ENCODE measurements at places on chromosomes 16 and 17. TPM values are rescaled to one million over a fixed set of nuclear protein-coding genes. Genes with fewer than 3 reads are reported as not detected.

The KRTAP4-6 gene
- polyA plus RNA-seq: not detected

- DNase-seq: peak; percentile 48
Observed at GRCh38 chr17:47733047-47733673, at the start of gene TBX21. Gene TBX21, plus strand, starts transcription at chr17:47733236. Its CDS starts 219 bp downstream, at chr17:47733455.

DNA sequence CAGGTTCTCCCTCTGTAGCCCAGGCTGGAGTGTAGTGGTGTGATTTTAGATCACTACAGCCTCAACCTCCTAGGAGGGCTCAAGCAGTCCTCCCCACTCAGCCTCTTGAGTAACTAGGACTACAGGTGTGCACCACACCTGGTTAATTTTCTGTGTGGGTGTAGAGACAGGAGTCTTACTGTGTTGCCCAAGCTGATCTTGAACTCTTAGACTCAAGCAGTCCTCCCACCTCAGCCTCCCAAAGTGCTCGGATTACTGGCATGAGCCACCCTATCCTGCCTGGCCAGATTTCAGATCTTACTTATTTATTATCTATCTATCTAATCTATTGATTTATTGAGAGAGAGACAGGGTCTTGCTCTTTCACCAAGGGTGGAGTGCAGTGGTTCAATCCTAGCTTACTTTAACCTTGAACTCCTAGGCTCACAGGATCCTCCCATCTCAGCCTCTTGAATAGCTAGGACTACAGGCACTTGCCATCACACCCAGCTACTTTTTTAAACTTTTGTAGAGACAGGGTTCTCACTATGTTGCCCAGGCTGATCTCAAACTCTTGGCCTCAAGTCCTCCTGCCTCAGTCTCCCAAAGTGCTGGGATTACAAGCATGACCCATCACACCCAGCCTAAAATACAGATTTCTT is 61.8 kb downstream of the TUBD1 start:
- no peak for DNase-seq

DNA sequence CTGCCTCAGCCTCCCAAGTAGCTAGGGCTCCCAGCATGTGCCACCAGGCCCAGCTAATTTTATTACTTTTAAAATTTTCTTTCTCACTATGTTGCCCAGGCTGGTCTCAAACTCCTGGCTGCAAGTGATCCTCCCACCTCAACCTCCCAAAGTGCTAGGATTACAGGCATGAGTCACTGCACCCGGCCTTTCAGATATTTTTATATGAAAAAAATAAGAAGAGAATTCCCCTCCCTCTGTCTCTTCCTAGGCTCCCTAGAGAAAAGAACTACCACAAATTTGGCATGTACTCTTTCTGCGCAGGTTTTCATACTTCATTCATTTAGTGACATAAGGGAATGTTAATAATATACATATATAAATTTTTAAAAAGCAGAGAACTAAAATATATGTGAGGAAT is 21.7 kb upstream of the SMURF2 start:
- DNase-seq: no peak

The MPO gene
- polyA plus RNA-seq: not detected

The CDH13 gene
- polyA plus RNA-seq: 0.34 TPM

- no peak for DNase-seq
Observed at GRCh38 chr16:20942256-20942655, 41.7 kb downstream of the LYRM1 start.

- no peak for DNase-seq
Observed at GRCh38 chr17:2635241-2635640, 41.8 kb downstream of the PAFAH1B1 start.

DNA sequence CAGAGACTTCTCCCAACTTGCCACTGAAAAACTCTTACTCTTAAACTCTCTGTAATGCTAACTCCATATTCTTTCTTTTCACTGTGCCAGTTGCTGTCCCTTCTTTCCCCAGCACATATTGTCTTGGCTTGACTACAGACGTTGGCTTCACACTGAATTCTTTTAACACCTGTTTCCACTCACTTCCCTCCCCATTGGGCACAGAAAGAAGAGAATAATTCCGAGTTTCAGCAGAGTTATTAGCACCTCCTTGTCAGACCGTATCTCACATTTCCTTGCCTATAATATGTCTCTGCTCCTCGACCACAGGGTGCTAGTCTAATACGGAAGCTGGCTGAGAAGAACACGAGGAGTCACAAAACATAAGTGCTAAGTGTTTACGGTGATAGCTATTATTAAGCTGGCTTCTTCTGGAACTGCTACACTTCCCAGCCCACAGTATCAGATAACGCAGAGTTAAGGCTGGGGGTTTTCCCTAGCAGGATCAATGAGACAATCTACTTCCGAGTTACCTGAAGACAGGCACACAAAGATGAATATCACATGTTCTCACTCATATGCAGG is 188.5 kb upstream of the CDH8 start:
- DNase-seq: no peak

DNA sequence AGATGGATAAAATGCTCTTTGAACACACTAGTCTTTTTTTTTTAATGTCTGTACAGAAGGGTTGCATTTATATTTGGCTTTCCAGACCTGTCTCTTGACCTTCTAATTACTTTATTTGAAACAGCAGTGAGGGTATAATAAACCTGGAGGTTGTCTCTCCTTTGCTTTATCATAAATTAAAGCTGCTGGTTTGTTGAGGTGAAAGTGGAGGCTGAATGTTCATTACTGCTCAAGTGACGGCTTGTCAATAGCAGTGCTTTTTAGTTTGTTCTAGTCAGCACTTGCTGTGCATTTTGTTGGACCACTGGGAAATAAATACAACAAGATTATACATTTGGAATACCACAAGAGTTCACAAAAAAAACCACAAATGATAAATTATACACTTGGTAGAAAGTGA is 264.2 kb downstream of the IRX3 start:
- DNase-seq: no peak

GRCh38 chr16:72665701-72666100 is 382.2 kb downstream of the ZFHX3 start:
- DNase-seq: no peak

The OR4D1 gene
- not detected for polyA plus RNA-seq

The FOXL1 gene
- 0.07 TPM for polyA plus RNA-seq

DNA sequence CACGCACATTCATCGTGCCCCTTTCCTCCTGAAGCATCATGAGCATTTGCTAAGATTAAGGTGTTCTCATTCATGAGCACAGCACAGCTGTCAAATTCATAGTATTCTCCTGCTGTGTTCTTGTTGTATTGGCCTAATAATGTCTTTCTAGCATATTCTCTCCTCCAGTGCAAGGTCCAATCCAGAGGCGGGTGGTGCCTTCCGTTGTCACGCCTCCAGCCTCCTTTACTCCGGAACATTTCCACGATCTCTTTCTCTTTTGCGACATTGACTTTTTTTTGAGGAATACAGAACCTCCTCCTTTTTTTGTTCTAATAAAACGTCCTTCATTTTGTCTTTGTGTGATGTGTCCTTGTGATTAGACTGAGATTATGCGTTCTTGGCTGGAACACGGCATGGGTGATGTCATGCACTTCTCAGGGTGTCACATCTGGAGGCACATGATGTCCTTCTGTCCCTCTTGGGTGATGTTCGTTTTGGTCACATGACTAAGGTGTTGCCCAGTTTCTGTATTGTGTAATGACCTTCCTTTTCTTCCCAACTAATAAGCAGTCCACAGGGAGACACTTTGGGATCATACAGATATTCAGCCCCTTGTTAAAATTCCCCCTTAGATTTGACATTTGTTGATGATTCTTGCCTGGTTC is 66.3 kb downstream of the CLEC16A start:
- DNase-seq: no peak

GRCh38 chr17:78383725-78384471 is 5.4 kb downstream of the PGS1 start:
- DNase-seq: peak; percentile 24

The SULT1A4 gene
- 9.8 TPM for polyA plus RNA-seq

GRCh38 chr17:83136931-83137330 is 57.5 kb downstream of the METRNL start:
- DNase-seq: no peak

DNA sequence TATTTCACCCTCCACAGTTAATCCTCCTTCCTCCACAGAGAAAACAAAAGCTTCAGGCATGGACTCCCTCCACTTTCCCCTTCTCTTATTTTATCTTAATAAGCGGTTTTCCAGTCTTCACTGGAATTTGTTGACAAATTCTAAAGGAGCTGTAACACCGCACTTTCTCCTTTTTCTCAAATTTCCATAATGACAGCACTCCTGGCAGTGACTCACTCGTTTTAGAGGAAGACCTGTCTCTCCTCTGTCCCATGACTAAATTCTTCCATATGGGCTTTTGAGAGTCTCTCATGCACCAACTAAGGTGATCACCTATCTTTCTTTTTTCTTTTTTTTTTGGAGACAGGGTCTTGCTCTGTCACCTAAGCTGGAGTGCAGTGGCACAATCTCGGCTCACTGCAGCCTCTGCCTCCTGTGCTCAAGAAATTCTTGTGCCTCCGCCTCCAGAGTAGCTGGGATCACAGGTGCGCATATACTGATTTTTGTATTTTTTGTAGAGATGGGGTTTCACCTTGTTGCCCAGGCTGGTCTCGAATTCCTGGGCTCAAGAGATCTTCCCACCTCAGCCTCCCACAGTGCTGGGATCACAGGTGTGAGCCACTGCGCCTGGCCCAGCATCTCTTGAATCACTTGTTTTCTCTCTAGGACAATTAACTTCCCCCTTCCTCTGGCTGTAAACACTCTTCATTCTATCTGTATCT is 7.7 kb downstream of the ITGAM start:
- no peak for DNase-seq

GRCh38 chr17:32256701-32257019 is 9.0 kb upstream of the RHBDL3 start:
- DNase-seq: no peak

DNA sequence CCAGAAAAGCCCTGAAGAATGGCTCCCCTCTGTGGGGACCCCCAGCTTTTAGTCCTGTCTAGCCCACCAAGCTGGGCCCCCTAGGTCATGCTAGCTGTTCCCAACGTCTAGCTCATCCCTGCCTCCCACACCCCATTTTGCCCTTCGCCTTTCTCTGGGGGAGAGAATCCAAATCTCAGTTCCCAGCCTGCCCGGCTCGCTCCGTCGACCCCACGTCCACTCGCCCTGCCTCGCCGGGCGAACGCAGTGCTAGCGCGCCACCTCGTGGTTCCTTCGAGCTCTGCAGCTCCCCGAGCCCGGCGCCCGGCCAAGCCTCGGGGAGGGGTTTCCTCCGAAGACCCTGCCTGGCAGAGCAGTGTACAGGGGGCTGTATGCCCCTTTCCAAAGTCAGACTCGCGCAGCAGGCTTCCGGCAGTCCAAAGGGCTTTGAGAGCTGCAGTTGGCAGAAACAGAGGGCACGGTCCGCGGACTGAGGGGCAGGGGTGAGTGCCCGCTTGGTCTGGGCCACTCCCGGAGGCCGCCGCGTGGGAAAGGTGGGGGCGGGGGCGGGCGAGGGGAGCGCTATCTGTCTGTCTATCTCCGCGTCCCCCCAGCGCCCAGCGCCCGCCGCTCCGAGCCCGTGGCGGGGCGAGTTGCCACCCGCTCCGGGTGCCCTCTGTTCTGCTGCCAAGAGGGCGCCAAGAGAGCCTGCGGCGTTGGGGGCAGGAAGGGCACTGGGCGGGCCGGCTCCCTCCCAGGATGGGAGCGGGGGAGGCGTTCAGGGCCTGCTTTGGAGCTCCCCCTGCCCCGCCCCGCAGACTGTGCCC is 1.7 kb upstream of the DLX3 start:
- peak; percentile 82 for DNase-seq
